ENCODE measurements at places on chromosomes 1 and 21. TPM values are rescaled to one million over a fixed set of nuclear protein-coding genes. Genes with fewer than 3 reads are reported as not detected.

Gene TMEM39B
- 2.9 TPM for total RNA-seq

Gene CYP4A11
- total RNA-seq, result 0.72 TPM

Gene RAB42
- 9.2 TPM for total RNA-seq

Gene SLAMF8
- total RNA-seq, result 0.40 TPM

Gene PCBP3
- 14.3 TPM for total RNA-seq

DNA sequence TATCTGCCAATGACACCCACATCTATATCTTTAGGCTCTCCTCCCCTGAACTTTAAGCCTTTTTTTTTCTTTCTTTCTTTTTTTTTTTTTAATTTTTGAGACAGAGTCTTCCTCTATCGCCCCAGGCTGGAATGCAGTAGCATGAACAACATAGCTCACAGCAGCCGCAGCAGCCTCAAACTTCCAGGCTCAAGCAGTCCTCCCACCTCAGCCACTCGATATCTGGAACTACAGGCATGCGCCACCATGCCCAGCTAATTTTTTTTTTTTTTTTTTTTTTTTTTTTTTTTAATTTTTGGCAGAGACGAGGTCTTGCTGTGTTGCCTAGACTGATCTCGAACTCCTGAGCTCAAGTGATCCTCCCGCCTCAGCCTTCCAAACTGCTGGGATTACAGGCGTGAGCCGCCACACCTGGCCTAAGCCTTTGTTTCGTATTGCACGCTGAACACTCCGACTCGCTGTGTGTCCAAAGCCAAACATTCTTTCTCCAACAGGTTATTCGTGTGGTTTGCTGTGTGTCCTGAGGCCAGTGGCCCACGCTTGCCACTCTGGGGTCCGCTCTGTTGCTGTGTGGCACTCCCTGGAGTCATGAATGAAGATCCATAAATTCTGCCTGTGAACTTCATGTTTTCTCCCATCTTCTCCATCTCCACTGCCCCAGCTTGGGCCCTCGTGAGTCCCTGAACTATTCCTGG, 119.4 kb downstream of the CAMTA1 start:
- no peak for DNase-seq

DNA sequence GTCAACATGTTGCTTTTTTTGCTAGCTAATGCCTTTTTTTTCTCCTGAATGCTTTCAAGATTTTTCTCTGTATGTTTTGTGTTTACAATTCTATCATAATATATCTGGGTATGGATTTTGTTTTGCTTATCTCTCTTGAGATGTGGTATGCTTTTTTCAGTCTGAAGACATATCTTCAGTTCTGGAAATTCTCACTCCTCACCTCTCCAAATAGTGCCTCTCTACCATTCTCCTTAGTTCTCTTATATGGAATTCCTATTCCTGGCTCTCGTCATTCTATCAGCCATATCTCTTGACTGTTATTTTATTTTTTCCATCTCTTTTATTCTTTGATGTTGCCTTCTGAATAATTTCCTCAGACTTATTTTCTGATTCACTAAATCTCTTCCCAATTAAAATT, 58.4 kb downstream of the IVNS1ABP start:
- no peak for DNase-seq

Measured in spinal cord (tissue), 10 donors.